Activated CD4-positive, alpha-beta T cell treated with anti-CD3 and anti-CD28 coated beads, Interleukin-2, amount 10 ng/mL, durations not matched to agents 24 days and 14 days (primary cell): ENCODE measurements at places on chromosomes 3 and 15. TPM values are rescaled to one million over a fixed set of nuclear protein-coding genes. Genes with fewer than 3 reads are reported as not detected.

The AMIGO3 gene
- 0.21 TPM in 1 of 2 replicates, not detected in the other for total RNA-seq

The CCPG1 gene
- 9.0 and 10.2 TPM in 2 replicates for total RNA-seq

The LRRC3B gene
- not detected in 2 replicates for total RNA-seq

The CNTN4 gene
- total RNA-seq: not detected in 2 replicates

The NOP10 gene
- total RNA-seq: 238 and 250 TPM in 2 replicates

The PIF1 gene
- total RNA-seq: 20.9 and 22.6 TPM in 2 replicates

The FGF7 gene
- total RNA-seq: not detected in 2 replicates

The EFL1 gene
- 23.7 and 27.2 TPM in 2 replicates for total RNA-seq

The RAB6B gene
- total RNA-seq: 0.07 and 0.14 TPM in 2 replicates

The CAV3 gene
- not detected in 2 replicates for total RNA-seq

The NR1I2 gene
- total RNA-seq: 0.16 and 0.17 TPM in 2 replicates

The TRPM1 gene
- not detected in 2 replicates for total RNA-seq

The PLXND1 gene
- 1.6 and 1.7 TPM in 2 replicates for total RNA-seq

The EPHA6 gene
- not detected in 2 replicates for total RNA-seq

The COL6A5 gene
- not detected in 2 replicates for total RNA-seq

The MAP1A gene
- 2.0 and 2.1 TPM in 2 replicates for total RNA-seq

The AHSG gene
- not detected in 2 replicates for total RNA-seq

The SAMMSON gene
- total RNA-seq: not detected in 2 replicates
